ENCODE measurements at places on chromosomes 13 and 19.

- no peak for DNase-seq
Observed at GRCh38 chr19:15577184-15577771, 37.7 kb upstream of the CYP4F8 start.

DNA sequence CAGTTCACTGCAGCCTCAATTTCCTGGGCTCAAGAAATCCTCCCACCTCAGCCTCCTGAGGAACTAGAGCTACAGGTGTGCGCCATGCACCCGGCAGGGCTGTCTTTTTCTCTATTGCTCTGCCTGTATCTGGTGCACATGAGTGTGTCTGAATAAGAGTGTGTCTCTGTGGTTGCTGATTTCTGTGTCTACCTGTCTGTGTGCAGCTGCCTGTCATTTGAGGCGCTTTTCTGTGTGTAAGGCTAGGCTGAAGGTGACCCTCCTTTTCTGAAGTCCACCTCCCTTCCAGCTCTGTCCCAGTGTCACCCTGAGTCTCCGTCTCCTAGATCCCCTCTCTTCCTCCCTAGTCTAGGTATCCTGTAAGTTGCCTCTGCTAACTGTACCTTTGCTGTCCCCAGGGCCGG lies 1.5 kb upstream of the PRR12 start:
- DNase-seq, result no peak

DNA sequence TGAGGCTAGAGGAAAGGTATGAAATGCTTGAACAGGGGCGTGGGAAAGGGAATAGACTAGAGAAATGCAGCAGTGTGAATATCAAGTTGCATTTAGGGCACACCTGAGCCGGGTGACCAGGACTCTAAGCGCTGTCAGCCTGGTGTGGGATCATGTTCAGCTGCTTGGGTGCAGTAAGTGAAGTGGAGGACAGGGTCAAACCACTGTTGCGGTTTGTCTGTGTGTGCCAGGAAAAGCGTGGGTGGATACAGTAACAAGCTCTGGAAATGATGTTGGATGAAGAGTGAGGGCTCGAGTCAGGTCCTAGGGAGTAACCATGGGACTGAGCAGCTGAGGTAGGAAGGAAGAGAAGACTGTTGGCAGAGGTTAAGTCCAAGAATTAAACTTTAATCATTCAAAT lies 15.8 kb downstream of the DGKH start:
- DNase-seq, result no peak

GRCh38 chr13:64455124-64455523 lies 2775.0 kb downstream of the PCDH9 start:
- DNase-seq, result no peak

DNA sequence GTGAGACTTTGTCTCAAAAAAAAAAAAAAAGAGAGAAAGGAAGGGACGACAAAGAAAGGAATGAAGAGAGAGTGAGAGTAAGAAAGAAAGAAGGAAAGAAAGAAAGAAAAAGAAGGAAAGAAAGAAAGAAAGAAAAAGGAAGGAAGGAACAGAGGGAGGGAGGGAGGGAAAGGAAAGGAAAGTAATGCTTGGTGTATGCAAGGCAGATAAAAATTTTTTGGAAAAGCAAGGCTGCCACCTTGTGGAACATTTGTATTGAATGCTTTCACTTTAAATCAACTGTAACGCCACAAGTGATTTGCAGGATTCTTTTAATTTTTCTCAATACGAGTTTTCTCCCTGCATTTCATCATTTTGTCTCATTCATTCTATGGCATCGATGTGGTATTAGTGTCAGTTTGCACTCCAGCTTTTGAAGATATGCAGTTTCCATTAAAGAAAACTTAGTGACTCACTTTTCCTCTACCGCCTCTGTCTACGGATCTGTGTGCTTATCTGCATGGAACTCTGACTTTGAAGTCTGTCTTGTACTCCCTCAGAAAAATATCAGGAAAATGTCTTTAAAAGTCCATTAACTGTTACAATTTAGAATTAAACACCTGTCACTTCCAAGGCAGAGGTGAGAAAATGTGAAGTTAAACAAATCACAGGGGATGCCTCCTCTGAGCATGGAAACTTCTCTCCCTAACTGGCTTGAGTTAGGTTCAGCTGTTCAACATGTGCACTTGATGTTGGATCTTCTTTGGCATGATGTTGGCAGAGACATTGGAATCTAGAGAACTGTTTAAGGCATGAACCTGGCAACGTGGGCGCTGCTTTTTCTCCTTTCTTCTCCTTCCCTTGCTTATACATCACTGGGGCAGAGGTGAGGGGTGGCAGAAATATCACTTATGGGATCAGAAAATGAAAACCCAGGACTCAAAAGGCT lies 20.0 kb upstream of the ZDHHC20 start:
- peak; percentile 31 for DNase-seq

- no peak for DNase-seq
Observed at GRCh38 chr19:8421484-8422461, 8.7 kb downstream of the MARCHF2 start.

GRCh38 chr19:4711211-4711610 lies 12.4 kb downstream of the DPP9 start:
- DNase-seq, result no peak

GRCh38 chr13:26629260-26629825 lies 71.9 kb downstream of the WASF3 start:
- DNase-seq, result no peak

DNA sequence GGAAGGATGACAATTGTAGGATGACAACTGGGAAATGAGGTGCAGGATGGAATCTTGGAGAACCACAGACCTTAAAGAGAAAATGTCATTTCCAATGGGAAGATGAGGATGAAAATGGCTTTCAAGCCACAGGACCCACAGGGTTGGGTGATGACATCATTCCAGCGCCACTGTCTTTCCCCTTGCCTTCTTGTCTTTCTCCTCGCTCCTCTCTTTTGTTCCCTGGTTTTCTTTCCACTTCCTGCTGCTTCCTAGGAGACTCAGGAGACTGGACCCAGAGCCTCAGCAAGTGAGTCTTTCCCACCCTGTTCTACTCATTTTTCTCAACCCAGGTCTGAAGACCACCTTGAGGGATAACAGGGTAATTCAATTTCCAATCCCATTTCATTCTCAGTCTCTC lies 548.8 kb downstream of the FGF9 start:
- DNase-seq, result no peak

DNA sequence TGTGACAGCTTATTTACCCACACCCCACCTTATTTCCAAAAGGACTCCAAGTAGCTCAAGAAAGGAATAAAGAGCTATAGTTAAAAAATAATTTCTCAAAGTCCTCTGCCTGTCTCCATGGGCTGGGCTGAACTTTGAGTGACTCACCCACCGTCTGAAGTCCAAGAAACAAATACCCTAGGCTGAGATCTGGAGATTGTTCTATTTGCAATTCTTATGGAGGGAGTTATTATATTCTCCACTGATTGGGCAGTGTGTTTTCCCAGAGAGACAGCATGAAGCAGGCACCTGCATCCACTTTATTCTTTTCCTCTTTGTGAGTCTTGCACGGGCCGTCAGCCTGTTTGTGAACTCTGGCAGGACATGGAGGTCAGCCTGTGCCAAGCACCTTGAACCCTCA lies 63.2 kb downstream of the SHISA2 start:
- DNase-seq, result no peak

DNA sequence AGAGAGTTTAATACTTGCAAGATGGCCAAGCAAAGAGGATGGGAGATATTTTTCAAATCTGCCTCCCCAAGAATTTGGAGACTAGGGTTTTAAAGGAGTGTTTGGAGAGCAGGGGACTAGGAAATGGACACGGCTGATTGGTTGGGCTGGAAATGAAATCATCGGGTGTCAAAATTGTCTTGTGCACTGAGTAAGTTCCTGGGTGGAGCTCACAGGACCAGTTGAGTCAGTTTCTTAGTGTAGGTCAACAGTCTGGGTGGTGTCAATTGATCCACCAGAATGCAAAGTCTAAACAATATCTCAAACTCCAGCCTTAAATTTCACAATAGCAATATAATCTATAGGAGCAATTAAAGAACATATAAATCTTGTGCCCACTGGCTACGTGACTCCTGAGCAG lies 23.0 kb upstream of the CEACAM4 start:
- DNase-seq, result no peak

DNA sequence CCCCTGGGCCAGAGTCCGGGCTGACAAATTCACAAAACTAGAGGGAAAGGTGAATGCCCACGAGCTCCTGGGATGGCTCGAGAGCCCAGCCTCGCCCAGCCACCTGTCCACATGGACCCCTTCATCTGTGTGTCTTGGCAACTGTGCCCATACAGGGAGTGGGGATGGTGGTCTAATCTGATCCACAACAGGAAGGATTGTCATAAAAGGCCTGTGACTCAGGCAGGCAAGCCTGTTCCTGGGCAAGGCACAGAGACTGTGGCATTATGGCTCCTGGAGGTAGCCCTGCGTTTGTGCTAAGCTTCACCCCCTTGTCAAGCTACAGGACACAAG lies 20.0 kb downstream of the CAPS start:
- DNase-seq, result no peak

All from BJ (cell line).